ENCODE measurements at places on chromosomes 12 and 14.

- no peaks in the 10 kb centered on the region for H3K4me1 ChIP-seq
- H3K27ac ChIP-seq, result no peak overlapping the region
- H3K4me3 ChIP-seq, result no peak overlapping the region
These were observed 26.2 kb upstream of the TUNAR start for GRCh38 chr14:95850429-95850828.

GRCh38 chr12:2739832-2740641 is 54.7 kb upstream of the FKBP4 start:
- peak; percentile 45 for DNase-seq
- H3K4me1 ChIP-seq, result no peaks in the 10 kb centered on the region
- H3K27me3 ChIP-seq, result peaks cover 8% of the 10 kb centered on the region

GRCh38 chr12:96399120-96399918 is 920 bp downstream of the CDK17 start:
- DNase-seq, result peak; percentile 72
- H3K27me3 ChIP-seq, result no peaks in the 10 kb centered on the region

- peaks cover 4% of the 10 kb centered on the region for H3K4me1 ChIP-seq
- H3K27ac ChIP-seq, result no peak overlapping the region
- H3K27me3 ChIP-seq, result no peaks in the 10 kb centered on the region
- no peaks in the 10 kb centered on the region for H3K36me3 ChIP-seq
- no peak overlapping the region for H3K4me3 ChIP-seq
These were observed 94.6 kb downstream of the PPM1A start for GRCh38 chr14:60343571-60344071.

DNA sequence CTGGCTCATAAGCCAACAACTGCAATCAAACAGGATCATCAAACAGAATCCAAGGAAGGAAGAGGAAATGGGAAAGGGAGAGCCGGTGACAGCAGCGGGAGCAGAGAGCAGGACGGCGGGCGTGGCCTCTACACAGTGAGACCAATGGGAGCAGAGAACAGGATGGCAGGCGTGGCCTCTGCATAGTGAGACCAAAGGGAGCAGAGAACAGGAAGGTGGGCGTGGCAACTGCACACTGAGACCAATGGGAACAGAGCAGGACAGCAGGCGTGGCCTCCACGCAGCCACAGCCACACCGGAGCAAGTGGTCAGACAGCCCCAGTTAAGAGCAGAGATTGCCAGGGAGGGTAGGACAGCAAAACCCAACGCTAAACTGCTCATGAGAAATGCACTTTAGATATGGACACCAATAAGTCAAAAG is 16.4 kb downstream of the LRCOL1 start:
- no peak overlapping the region for H3K27ac ChIP-seq
- no peak overlapping the region for H3K4me3 ChIP-seq
- DNase-seq, result peak; percentile 98

All from cardiac muscle cell (in vitro differentiated cells and primary cell).